T-helper 2 cell (primary cell): ENCODE measurements at places on chromosomes 1 and 21.

- DNase-seq = no peak
Measured at GRCh38 chr21:32476661-32477423, 64.3 kb downstream of the EVA1C start.

DNA sequence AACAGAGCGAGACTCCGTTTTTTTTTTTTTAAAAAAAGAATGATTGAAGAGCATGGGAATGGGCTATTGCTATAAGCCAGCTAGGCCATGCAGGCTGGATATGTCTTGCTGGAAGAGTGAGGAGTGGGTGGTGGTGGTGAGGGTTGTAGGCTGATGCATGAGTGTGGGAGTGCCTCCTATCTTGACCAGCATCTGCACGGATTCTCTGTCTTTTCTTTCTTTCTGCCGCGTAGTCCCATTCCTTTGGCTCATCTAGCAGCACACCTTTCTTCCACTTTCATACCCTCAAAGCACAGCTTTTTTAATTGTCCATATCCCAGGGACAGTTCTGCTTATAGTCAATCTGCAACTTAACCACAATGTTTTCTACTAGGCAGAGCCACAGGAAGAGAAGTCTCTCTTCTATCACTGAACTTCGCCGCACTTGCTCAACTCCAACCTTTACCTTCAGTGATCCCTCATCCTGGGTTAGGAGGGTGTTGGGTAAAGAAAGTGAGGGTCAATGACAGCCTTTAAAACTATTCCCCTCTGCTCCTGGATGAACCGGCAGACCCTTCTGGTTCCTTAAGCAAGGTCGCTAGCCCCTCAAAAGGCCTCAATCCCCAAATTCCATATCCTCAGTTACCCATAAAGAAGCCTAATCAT lies 15.2 kb downstream of the ADCY10 start:
- no peak for DNase-seq

GRCh38 chr1:170530972-170531757 lies 801 bp upstream of the GORAB start:
- DNase-seq = no peak

DNA sequence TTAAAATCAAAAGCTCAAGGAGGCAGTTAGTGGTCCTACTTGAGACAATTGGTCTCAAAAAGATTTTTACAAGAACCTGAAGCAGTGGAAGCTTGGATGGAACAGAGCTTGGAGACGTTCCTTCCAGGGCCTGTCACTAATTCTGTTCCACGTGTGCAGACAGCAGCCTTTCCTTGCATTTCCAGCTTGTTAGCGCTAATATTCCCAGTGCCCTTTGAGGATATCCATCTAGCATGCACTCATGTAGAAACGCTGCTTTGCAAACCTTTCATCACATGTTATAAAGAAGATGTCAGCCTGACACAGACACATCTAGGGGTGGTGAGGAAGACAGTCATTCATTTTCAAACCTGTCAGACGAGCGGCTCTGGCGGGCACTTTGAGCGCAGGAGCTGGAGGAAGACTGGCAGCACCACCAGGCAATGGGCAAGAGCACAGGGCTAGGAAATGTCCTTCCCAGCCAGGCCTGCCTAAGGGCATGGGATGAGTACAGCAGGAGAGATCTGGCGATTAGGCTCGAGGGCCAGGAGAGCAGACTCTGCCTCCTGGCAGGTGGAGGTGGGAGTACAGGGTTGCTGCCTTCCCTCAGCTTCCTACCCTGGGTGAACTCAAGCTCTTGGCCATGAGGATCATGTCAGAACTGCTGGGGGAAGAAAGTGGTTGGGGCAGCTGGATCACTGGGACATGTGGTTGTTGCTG lies 55.5 kb downstream of the CASQ2 start:
- DNase-seq = no peak

DNA sequence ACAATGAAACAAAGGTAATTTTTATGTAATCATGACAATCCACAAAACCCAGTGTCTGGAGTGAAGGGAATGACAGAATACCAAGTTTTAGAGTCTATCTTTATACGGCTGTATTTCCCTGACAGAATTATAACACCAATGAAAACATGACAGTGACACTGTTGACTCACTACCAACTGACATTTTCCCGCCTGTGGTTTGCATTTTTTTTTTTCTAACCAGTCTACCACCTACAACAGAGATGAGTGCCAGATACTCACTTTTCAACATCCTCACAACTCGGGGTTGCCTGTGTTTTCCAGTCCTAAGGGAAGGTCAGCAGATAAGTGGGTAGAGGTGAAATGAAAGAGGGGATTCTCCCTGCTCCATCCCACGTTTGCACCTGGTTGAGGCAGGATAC lies 118.9 kb downstream of the KCNJ6 start:
- no peak for DNase-seq

GRCh38 chr1:16067933-16068332 lies 5.5 kb downstream of the FAM131C start:
- no peak for DNase-seq

GRCh38 chr1:225941187-225941941 lies at the start of gene LEFTY2:
TSS of gene LEFTY2 (minus strand) at chr1:225941220. CDS start at chr1:225941140, 80 bp downstream.
- DNase-seq = no peak

GRCh38 chr1:97047421-97047793 lies 325.8 kb downstream of the PTBP2 start:
- DNase-seq = no peak

DNA sequence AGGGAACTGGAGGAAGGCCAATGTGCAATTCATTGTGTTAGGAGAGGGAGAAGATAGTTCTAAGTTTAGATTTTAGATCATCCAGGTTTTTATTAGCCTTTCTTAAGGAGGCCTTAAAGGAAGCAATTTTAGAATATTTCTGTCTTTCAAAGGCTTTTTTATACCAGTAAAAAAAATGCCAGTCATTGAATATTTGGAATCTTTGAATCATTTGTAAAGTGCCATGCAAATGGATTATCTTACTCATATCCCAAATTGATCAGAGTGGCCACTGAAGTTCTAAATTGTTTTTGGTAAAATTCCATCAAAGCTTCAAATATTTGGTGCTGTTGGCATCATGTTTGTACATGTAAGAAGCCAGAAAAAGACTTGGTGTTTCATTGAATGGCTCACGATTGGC lies 244.8 kb downstream of the RPS6KC1 start:
- no peak for DNase-seq

GRCh38 chr1:147627435-147628110 lies 42.8 kb downstream of the ACP6 start:
- DNase-seq = peak; percentile 35

DNA sequence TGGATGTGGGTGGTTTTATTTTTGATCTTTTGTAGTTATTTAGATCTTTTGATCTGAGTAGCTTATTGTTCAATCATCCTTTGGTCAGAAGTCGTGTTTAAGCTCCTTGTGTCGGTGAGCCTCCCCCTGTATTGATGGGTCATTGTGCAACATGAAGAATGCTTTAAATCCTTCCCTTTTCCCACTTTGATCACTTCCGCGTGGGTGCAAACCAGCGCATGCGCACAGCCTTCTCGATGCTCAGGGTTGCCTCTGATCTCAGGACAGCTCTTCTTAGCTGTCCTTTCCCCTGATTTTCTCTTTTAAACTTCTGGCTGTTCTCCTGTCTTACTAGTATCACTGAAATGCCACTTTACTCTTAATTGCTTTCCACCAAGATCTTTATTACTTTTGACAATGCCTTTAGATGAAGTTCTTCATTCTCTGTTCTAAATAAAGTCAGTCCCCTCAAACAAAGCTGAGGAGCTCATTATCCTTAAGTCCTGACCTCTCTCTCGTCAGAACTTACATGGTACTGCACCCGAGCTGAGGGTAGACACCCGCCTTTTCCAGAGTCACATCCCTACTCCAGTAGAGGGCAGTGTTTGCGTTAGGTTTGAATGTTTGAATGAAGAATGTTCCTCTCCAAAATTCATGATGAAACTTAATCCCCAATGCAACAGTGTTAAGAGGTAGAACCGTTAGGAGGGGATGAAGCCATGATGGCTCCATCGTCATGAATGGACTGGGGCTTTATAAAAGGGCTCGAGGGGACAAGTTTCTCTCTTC lies 547.9 kb upstream of the TMPRSS15 start:
- DNase-seq = no peak

DNA sequence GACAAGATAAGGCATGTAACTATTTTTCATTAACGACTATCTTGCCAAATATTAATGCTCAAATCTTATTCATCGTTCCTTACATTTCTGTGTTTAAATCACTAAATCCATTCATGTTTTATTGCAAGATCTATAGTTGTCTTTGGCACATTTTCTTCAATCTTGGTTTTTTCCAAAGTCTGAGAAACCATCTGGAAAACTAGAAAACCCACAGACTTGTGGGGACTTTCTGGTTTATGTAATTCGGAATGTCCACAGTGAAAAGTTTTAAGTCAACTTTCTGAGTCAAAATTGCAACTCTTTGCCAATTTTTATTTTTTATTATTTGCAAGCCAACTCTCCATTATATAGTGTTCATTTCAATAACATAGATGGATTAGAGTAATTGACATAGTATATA lies 520.8 kb upstream of the ADAMTS5 start:
- DNase-seq = no peak

DNA sequence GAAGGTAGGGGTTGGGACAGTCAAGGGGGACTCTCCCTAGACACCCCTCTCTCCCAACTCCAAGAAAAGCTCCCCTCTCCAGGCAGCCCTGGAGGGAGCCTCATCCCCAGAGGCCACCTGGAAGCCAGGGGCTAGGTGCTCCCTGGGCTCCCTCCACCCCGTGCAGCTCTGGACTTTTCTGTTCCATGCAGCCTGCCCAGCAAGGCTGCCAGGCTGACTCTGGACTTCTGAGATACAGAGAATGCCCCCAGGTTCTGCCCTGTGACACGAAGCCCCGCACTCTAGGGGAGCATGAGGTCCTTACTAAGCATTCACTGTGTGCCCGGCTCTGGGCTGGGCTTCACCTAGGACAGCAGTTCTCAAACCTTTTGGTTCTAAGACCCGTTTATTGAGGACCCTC lies 10.2 kb downstream of the SYT2 start:
- no peak for DNase-seq

- no peak for DNase-seq
Measured at GRCh38 chr1:82392513-82392912, 591.8 kb downstream of the ADGRL2 start.

GRCh38 chr21:46388206-46388880 lies 64.4 kb downstream of the PCNT start:
- DNase-seq = no peak

GRCh38 chr1:36938819-36939218 lies 95.5 kb downstream of the GRIK3 start:
- DNase-seq = no peak

DNA sequence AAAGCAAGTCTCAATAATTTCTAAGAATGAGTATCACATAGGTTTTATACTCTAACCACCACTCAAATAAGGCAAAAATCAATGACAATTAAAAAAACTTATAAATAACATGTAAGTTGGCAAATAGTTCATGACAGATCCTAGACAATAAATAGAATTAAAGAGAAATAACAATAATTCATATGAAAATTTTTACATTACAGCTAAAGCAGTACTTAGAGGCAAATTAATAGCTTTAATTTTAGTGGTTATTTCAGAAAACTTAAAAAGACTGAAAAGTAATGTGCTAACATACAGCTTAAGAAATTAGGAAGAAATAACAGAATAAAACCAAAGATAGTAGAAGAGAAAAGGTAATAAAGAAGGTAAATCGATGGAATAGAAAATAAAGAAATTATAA lies 179.9 kb upstream of the SPAG17 start:
- DNase-seq = no peak

DNA sequence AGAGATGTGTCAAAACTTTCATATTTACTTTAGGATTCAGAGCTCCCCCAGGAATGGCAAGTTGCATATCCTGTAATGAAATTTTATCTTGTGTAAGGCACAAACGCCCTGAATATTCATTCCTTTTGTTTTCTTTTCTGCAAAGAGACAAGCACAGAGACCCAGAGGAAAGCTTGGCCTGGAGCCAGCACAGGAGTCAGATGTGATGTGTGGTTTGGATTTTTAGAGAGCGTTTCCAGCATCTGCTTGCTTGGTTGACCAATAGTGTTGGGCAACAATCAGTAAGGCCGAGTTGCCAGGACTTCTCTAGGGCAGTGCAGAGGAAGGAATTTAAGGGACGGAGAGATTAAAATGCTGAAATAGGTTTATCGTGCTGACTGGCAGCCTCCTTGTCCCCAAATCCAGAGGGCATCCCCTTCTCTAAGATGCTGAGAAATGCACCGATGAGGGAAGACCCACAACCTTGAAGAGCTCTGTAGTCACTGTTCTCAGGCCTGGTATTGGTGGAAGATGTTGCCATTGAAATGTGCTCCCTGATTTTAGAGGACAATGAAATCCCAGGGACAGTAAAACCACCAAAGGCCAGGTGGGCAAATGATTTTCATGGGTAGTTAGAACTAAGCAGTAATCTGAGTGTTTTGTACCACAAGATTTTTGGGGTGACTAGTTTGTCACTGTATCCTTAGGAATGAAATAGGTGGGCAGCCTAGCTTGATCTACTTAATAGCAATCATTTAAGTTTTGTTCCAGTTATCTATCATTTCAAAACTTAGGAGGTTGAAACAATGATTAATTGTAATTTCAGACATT lies 37.9 kb upstream of the RHOU start:
- DNase-seq = no peak

GRCh38 chr1:118081387-118081786 lies 103.6 kb downstream of the SPAG17 start:
- no peak for DNase-seq

GRCh38 chr21:43806017-43806710 lies 16.8 kb downstream of the RRP1 start:
- no peak for DNase-seq

DNA sequence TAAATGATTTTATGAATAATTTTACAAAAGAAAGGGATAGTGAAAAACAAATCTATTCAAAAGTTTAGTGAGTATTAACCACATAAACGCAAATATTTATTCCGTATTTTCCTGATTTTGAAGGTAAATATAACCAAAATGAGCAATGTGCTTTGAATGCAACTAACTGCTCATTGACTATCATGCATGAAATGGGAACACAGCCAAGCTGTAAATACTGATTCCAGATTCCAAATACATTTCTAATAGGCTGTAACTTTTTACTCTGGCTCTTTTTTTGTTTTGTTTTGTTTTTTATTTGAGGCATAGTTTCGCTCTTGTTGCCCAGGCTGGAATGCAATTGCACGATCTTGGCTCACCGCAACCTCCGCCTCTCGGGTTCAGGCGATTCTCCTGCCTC lies 41.8 kb downstream of the SELENOF start:
- no peak for DNase-seq

GRCh38 chr1:23417570-23417969 lies 7.0 kb downstream of the TCEA3 start:
- no peak for DNase-seq

- DNase-seq = no peak
Measured at GRCh38 chr1:178536844-178537371, 24.0 kb downstream of the TEX35 start.

GRCh38 chr1:172515927-172516326 lies 17.0 kb upstream of the SUCO start:
- DNase-seq = no peak

DNA sequence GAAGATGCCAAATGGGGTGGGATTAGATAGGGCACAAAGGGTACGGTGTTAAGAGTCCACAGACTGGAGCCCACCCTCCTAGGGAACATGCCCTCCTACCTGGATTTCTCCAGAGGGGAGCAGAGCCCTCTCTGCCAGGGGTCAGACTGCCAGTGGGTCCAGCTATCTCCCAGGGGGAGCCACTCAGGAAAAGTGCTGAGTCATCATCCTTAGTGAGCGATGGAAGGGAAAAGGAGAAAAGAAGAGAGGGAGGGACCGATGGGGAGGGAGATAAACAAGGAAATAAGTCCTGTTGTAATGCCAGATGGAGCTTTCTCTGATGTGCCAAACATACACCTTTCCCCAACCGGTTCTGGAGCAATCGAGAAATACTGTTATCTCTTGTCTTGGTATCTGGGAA lies 30.4 kb upstream of the CYP4B1 start:
- no peak for DNase-seq
